Endothelial cell of umbilical vein (primary cell): ENCODE measurements at places on chromosomes 2 and 18. TPM values are rescaled to one million over a fixed set of nuclear protein-coding genes. Genes with fewer than 3 reads are reported as not detected.

Gene TBR1
- total RNA-seq = 0.09 and 0.11 TPM in 2 replicates

Gene PDE11A
- 0.25 and 0.51 TPM in 2 replicates for total RNA-seq

Gene TUBB8B
- total RNA-seq = 1.1 TPM in 1 of 2 replicates, not detected in the other

Gene THOC1
- 43.5 and 50.5 TPM in 2 replicates for total RNA-seq

Gene KCNJ3
- not detected in 2 replicates for total RNA-seq

Gene SLC30A3
- total RNA-seq = 9.2 and 16.7 TPM in 2 replicates

Gene ZNF396
- total RNA-seq = 0.44 and 0.72 TPM in 2 replicates

Gene MOCOS
- total RNA-seq = 0.85 and 0.88 TPM in 2 replicates

Gene QPCT
- total RNA-seq = 12.8 and 14.3 TPM in 2 replicates

Gene ABHD1
- total RNA-seq = not detected in 2 replicates

Gene CPS1
- total RNA-seq = 0.53 and 0.88 TPM in 2 replicates
